ENCODE measurements at places on chromosomes 7 and 10. TPM values are rescaled to one million over a fixed set of nuclear protein-coding genes. Genes with fewer than 3 reads are reported as not detected.

Gene EGFR
- polyA plus RNA-seq = not detected

Gene AVPI1
- 3.3 TPM for polyA plus RNA-seq

Gene VGF
- polyA plus RNA-seq = not detected

Gene PDE6C
- polyA plus RNA-seq = not detected

Gene SORBS1
- polyA plus RNA-seq = 0.41 TPM

Gene CRYGN
- not detected for polyA plus RNA-seq

Gene MSMB
- not detected for polyA plus RNA-seq

Gene LRRD1
- not detected for polyA plus RNA-seq

Gene MMRN2
- polyA plus RNA-seq = not detected

Gene DKK1
- not detected for polyA plus RNA-seq

Gene OR2A5
- not detected for polyA plus RNA-seq

Gene LIPM
- polyA plus RNA-seq = not detected

Gene C10orf62
- not detected for polyA plus RNA-seq

Gene CALHM2
- polyA plus RNA-seq = 35.0 TPM

Gene CDHR3
- polyA plus RNA-seq = 0.36 TPM

Gene GNAT3
- not detected for polyA plus RNA-seq

Gene PLEKHA1
- polyA plus RNA-seq = 24.0 TPM

Gene ANXA8
- not detected for polyA plus RNA-seq

Gene TUBAL3
- not detected for polyA plus RNA-seq

Gene RARRES2
- not detected for polyA plus RNA-seq

Gene OR2AE1
- not detected for polyA plus RNA-seq

Gene HOXA4
- polyA plus RNA-seq = not detected

Gene RAPGEF5
- 1.2 TPM for polyA plus RNA-seq

Gene PRF1
- 24.3 TPM for polyA plus RNA-seq

Gene LAMB4
- not detected for polyA plus RNA-seq

Gene TMEM270
- polyA plus RNA-seq = not detected

Gene PTN
- polyA plus RNA-seq = not detected

Gene CYREN
- polyA plus RNA-seq = 39.5 TPM

Gene ANKRD2
- polyA plus RNA-seq = not detected

Gene ELOVL3
- not detected for polyA plus RNA-seq

Gene ITIH5
- polyA plus RNA-seq = not detected

Gene CAMK2B
- polyA plus RNA-seq = not detected

Gene MYL7
- polyA plus RNA-seq = not detected

Gene IFT22
- polyA plus RNA-seq = 5.3 TPM

Gene NPC1L1
- polyA plus RNA-seq = not detected

Gene SH2D4B
- polyA plus RNA-seq = not detected

Gene CREB5
- 1.3 TPM for polyA plus RNA-seq

Gene PFKFB3
- polyA plus RNA-seq = 7.0 TPM

Gene C7orf57
- not detected for polyA plus RNA-seq

Gene ANKRD61
- 0.24 TPM for polyA plus RNA-seq

Gene ANKRD7
- not detected for polyA plus RNA-seq

Gene DMTF1
- polyA plus RNA-seq = 35.1 TPM

Gene LDB1
- polyA plus RNA-seq = 24.8 TPM

Gene CALML3
- not detected for polyA plus RNA-seq

Gene C7orf33
- not detected for polyA plus RNA-seq

Gene C10orf105
- polyA plus RNA-seq = not detected
